ACHN (cell line): ENCODE measurements at places on chromosomes 4 and X.

- DNase-seq = no peak
Measured at GRCh38 chrX:149312988-149313387, 192.1 kb downstream of the IDS start.

DNA sequence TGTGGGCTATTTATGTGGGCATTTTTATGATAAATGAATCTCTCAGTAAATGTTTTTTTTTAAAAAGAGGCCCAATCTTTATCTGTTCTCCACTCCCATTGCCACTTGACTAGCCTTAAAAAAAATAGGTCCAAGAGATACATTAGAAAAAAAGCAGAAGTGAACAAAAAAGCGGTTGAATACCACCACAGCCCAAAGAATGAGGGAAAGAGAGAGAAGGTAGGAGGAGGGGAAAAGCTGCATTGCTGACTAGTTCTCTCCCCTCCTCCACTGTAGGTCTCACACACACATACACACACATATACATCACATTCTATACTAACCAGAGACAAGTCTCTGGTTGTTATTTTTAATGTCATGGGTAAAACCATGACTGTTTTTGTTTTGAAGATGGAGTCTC, 95.8 kb upstream of the IL13RA1 start:
- DNase-seq = no peak

DNA sequence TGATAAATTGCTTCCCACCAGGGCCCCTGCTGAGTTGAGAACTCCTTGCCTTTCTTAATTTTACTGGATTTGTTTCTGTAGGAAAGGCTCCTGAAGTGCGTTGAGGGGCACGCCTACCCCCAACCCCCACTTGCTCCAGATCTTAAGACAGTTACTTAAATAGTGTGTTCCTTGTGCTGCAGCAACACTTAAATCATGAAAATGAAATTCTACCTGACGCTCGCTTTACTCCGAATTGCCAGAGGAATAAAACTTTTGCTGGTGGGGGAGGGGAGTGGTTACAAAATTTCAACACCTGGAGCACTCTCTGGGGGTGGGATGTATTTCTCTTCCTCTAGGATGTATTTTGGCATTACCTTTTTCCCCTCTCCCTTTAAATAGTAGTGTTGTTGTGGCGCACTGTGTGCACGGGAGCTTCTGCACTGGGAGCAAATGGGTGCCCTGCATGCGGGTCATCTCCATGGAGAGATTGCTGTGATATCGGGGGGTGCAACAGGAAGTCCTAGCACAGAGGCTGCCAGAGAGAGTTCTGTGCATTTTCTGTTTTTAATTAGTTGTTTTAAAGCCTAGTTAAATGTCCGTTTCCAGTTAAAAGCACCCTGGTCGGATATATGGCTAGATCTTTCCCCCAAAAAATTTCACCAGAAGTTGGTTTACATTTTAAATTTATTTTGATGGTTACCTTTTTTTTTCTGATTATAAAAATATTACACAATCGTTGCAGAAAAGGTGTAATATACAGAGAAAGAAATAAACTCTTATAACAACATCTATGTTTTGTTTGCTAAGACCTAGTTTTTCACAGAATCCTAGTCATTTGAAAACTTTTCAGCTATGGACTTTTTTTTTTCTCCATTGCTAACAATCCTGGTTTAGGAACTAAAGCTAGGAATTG, 207.7 kb downstream of the SOWAHB start:
- DNase-seq = peak; percentile 40

DNA sequence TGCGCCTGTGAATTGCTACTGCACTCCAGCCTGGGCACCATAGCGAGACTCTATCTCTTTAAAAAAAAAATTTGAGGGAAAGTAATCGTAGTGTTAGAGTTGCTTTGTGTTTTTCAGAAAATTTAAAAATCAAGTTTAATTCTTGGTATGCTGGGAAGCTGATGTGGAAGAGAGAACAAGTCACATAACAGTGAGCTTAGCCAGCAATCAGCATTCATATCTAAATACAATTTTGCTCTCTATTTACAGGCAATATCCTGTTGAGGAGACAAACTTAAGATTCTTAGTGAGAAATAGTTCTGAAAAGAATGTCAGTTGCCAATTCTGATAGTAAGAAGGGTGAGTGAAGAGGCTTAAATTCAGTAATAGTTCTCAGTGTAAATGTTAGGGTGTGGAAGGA, 9.6 kb upstream of the NDUFC1 start:
- no peak for DNase-seq

DNA sequence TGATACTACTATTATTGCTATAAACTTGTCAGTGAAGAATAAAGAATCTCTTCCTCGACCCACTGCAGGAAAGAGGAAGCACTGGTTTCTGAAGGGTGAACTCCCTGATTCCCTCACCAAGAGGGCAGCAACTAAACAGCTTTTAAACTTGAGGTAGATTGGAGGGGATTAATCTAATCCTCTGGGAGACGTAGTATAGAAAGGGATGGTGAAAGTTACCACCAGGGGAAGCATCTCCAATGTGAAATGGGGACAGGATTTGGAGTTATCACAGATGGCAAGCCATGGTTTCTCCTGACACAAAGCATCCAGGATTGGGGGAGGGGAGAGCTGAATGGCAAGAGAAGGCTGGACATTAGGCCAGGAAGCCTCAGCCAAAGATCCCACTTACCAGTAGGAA, 62.7 kb upstream of the PTPN13 start:
- no peak for DNase-seq

DNA sequence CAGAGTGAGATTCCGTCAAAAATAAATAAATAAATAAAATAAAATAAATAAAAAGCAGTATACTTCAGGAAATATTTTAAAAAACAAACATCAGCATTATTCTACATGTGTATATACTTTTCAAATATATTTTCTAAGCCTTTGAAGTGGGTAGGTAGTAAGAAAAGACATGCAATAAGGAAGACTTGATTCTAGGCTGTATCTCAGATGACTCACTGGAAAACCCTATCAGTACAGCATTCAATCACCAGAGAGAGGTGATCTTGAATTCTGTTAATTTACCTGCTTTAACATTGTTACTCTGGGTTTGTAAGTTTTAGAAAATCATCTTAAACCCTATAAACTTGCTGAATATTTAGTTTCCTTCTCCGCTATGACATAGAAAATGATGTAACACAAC, 106.6 kb upstream of the NAP1L5 start:
- DNase-seq = no peak

DNA sequence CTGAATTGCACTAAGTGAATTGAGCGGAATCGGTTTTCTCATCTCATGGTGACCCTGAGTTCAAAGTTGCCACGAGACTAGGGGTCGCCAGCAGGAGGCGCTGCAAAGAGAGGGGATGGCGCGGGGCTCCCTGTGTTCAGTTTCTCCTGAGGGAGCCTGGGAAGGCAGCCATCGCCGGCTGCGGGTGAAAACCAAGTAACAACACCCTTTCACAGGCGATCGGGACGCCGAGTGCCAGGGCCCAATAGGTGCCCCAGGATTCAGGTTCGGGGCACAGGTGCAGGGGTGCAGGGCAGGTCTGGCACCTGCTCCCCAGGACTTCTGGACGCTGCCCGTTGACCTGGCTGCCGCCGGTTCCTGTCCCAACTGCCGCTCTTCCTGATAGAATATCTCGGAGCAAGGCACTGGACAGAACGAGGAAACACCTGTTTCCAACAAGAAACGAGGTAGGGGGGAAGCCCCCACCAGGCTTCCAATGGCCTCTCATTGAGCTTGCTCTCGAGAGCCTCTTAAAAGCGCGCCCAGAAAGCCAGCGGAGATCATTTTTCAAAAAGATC, 1.1 kb upstream of the FGF16 start:
- DNase-seq = no peak

DNA sequence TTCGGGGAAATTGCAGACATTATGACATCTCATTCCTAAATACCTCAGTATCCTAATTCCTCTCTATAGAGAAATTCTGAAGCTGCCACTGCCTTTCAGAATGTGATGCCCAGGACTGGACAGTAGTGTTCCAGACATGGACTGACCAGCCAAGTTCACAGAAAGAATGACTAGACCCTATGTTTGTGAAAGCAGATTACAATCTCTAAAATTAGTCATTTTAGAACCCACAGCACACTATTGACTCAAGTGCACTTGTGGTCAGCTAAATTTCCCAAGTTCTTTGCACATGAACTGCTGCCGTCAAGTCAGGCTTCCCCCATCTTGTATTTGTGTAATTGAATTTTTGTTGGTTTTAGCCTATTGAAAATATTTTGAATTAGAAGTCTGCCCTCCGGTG, 81.0 kb upstream of the ESX1 start:
- DNase-seq = no peak

DNA sequence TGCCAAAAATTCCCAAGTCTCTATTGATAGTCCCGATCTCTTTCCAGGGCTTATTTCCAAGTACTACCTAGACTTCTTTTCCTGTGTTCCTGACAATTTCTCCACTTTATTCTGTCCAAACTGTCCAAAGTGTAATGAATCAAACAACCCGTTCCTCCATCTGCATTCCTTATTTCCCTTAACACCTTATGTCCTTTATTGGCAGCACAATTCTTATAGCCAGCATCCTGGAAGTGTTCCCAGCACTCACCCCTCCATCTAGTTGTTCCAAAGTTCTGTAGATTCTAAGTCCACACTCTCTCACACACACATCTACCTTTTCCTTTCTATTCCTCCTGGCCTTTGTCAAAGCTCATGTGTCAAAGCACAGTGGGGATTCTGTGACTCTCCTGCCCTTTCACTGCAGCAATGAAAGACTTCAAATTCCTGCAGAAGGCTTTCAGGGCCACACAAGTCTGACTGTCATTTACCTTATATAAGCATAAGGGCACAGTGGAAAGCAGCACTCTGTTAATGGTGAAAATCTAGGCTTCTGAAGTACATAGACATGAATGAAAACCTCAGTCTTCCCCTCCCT, 22.1 kb downstream of the LIMCH1 start:
- DNase-seq = no peak

- peak; percentile 69 for DNase-seq
Measured at GRCh38 chrX:106726485-106727437, at the start of gene RNF128. TSS of gene RNF128 (plus strand) at chrX:106726701. CDS start at chrX:106726914, 213 bp downstream.

GRCh38 chr4:51906167-51906958, 63.4 kb downstream of the DCUN1D4 start:
- no peak for DNase-seq

DNA sequence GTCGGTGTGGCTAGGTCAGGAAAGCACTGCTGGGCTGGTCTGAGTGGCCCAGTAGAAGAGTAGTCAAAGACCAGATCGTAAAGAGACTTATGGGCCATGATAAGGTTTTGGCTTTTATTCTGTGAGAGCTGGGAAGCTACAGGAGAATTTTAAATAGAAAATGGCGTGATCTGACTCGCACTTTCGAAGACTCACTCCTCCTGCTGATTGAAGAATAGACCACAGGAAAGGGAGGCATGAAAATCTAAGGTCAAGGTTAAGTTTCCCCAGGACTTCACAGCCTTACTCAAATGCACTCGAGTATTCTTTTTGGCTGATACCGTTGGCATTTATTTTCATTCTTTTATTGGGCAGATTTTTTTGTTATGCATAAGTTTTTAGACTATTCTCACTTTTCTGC, 231.4 kb upstream of the ANKRD50 start:
- DNase-seq = peak; percentile 17

DNA sequence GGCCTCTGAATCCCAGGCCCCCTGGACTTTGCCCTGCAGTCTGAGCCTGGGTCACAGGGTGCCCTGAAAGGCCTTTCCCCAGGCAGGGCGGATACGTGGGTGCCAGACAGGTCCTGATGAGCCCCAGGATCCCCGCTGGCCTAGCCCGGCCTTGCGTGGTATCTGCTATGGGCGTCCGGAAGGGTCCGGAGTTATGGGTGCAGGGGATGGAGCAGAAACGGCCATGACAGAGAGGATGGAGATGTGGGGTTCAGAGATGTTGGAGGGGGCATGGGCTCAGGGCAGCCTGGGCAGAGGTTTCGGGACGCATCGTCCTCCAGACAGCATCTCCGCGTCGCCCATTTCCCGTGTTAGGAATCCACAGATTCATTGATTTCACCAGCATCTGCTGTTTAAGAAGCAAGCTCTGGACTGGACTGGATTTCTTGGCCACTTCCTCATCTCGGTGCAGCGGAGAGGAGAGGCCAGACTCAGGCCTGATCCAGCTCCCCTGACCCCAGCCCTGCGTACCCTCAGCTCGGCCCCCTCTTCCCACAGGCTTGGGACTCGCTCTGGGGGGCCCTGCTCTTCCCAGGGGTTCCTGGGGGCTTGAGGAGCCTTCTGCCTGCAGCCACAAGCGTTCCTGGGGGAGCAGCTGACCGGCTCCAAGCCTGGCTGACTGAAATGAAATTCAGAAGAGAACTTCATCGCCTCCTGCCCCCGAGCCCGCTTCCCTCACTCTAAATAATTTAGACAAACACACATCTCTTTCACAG, 86.9 kb upstream of the ADRA2C start:
- DNase-seq = no peak

- DNase-seq = no peak
Measured at GRCh38 chr4:85919200-85919887, 440.5 kb downstream of the MAPK10 start.

DNA sequence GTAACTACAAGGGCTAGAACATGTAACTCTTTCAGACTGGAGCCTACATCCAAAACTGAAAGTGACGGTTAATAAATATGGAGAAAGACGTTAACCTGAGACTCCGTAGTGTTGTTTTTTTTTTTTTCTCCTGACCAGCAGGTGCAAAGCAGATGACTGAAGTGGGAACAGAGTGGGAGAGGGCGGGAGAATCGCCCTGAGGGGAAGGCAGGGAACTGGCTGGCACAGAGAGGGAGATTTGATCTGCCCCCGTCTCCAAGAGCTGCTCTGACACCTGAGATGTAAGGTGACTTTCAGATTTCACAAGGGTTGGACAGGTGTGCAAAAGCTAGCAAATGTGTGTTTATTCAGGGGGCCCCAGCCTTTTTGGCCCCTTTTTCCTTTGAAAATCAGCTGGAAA, 180.2 kb downstream of the PALLD start:
- DNase-seq = no peak

DNA sequence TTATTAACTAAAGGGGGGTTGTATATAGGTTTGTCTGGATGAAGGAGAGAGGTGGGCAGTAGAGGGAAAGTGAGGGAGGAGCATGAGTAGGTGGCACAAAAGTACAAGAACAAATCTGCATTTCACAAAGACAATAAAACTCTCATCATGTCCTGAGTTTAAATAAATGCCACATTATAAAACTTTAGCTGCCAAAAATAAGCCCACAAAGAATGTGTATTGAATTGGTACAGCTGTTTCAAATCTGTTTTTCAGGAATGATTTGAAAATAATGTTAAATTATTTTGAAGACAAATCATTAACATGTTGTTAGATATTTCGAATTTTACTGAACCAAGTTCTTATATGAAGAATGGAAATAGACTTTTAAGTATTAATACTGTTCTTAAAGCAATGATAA, 5.8 kb downstream of the CNKSR2 start:
- DNase-seq = no peak

DNA sequence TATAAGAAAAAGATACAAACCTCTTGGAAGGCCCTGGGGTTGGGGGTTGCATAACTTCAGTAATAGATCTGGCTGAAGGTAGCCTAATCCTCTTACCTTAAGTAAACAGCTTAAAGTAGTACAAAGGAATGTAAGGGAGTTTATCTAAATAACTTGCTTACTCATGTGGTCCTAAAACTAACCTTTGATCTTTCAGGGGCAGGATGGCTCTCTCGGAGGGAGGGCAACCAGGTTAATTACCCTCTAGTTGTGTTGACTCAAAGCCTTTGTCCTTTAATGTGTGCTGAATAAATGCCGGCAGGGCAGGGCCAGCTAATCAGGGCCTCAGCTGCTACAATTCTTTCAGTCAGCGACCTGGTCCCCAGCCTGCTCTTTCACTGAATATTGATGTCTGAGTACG, 822.0 kb upstream of the SLIT2 start:
- DNase-seq = no peak
